ENCODE measurements at places on chromosomes 5 and 9.
A peak's percentile ranks its signal among the peaks of the same experiment; 100 is the strongest.

- DNase-seq, result no peak
Observed at GRCh38 chr9:131027872-131028179, 18.9 kb downstream of the LAMC3 start.

- DNase-seq, result no peak
Observed at GRCh38 chr5:52861368-52861767, 73.7 kb downstream of the ITGA1 start.

DNA sequence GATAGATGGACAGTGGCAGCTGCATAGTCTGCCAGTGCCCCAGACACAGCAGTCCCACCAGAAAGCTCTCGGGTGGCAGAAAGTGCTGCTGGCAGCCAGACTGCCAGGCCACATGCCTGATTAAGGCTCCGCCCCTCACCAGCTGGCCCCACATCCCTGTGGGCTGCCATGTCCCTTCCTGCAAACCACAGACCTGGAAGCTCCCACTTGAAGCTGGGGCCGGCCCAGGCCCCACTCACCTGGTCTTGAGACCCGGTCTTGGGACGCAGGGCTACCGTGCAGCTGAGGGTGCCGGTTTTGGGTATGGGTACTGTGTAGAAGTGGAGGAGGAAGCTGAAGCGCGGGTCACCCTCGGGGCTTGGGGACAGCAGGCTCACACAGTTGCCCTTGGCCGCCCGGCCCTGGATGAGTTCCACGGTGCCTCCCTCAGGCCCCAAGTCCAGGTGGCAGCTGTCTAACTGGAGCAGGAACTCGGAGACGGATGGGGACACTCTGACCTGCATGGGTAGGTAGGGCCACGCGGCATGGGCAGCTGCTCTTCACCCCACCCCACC is 15.3 kb downstream of the FPGS start:
- DNase-seq, result no peak

GRCh38 chr5:14156650-14157492 is 13.7 kb downstream of the TRIO start:
- DNase-seq, result peak; percentile 43

- no peak for DNase-seq
Observed at GRCh38 chr5:10524376-10525123, 39.3 kb upstream of the ANKRD33B start.

DNA sequence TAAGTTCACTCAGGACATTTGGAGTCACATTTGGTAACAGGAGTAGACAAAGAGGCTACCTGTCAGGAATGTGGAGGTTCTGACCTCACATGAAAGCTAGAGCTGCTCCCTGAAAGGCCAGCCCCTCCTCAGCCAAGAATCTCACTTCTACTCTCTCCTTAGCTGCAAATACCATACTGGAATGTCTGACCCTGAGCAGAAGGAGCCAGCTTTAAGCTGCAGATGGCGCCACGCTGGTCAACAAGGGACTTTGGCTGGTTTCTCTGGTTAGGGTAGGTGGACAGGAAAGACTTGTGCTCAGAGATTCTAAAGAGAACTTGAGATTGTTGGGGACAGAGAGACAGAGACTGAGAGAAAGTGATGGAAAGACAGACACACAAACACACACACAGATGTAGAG is 21.9 kb downstream of the ASTN2 start:
- DNase-seq, result no peak

DNA sequence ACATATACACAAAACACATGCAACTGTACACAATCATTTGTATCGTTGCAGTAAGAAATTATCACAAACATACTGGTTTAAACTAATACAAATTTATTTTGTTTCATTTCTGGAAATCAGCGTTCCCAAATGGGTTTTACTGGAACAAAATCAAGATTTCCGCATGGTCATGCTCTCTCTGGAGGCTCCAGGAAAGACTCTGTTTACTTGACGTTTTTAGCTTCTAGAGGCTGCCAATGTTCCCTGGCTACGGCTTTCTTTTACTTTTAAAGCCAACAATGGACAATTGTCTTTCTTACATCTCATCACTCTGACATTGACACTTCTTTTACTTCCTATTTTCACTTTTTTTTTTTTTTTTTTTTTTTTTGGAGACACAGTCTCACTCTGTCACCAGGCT is 793.1 kb downstream of the CDH9 start:
- no peak for DNase-seq
